ENCODE measurements at places on chromosomes 7 and 10. TPM values are rescaled to one million over a fixed set of nuclear protein-coding genes. Genes with fewer than 3 reads are reported as not detected.

GRCh38 chr10:7121154-7121797 lies 289.6 kb downstream of the SFMBT2 start:
- DNase-seq: peak; percentile 61

GRCh38 chr10:128854204-128854603 lies 612.8 kb upstream of the MGMT start:
- DNase-seq: no peak

The GDF10 gene
- not detected for total RNA-seq

The CCDC172 gene
- not detected for total RNA-seq

DNA sequence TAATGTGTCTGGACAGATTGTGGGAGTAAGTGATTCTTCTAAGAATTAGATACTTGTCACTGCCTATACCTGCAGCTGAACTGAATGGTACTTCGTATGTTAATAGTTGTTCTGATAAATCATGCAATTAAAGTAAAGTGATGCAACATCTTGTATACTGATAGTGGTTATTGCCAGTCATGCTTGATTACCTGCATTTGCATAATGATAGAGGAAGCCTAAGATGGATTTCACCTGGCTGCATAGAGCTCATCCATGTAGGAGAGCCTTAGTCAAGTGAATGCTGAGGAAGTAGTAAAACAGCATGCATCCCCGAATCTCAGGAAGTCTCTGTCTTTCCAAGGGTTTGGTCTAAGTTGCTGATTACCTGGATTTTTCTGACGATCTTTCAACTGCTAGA lies 64.2 kb upstream of the CAPZA2 start:
- DNase-seq: no peak

The CDC14C gene
- total RNA-seq: not detected

- DNase-seq: peak; percentile 24
These were observed 104.6 kb upstream of the DNAJB12 start for GRCh38 chr10:72459301-72459700.

- DNase-seq: peak; percentile 44
These were observed 46.3 kb downstream of the SYPL1 start for GRCh38 chr7:106065575-106066500.

DNA sequence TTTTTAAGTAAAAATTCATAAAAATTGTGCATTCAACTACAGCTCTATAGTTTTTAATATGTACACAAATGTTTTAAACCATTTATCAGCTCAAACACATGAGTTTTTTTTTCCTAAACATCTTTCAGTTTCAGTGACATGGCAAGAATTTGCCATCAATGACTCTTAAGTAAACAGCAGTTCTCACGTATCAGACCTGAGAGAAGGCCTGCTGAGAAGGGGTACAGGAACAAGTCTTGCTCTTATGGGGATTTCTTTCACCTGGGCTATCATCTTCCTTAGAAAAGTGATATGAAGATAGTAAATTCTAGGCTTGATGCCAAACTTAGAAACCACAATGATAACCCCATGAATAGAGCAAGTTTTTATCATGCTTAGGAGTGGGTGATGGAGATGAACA lies 467.8 kb downstream of the ARL4A start:
- DNase-seq: no peak

The EFCAB10 gene
- total RNA-seq: not detected

GRCh38 chr7:73811760-73812168 lies 19.0 kb upstream of the CLDN4 start:
- peak; percentile 77 for DNase-seq

GRCh38 chr7:159114981-159115380 lies 29.7 kb downstream of the VIPR2 start:
- no peak for DNase-seq

The OPTN gene
- 123 TPM for total RNA-seq

DNA sequence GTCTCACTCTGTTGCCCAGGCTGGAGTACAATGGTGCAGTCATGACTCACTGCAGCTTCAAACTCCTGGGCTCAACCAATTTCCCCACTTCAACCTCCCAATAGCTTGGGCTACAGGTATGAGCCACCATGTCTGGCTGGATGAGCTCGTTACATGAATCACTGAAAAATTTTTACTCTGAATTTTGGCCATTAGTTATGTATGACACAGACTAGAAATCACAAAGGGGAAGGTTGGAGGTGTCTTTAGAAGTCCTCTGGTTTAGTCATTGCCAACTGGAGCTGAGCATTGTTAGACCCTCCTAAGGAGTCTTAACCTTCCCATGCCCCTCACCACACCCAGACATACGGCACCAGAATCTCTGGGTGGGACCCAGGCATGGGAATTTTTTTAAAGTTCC lies 34.7 kb downstream of the SVIL start:
- DNase-seq: no peak

- DNase-seq: no peak
These were observed 137.5 kb downstream of the ST7 start for GRCh38 chr7:117090791-117091190.

The TYW1 gene
- total RNA-seq: 20.3 TPM

The WIPF3 gene
- 0.17 TPM for total RNA-seq

The OPN4 gene
- total RNA-seq: not detected

DNA sequence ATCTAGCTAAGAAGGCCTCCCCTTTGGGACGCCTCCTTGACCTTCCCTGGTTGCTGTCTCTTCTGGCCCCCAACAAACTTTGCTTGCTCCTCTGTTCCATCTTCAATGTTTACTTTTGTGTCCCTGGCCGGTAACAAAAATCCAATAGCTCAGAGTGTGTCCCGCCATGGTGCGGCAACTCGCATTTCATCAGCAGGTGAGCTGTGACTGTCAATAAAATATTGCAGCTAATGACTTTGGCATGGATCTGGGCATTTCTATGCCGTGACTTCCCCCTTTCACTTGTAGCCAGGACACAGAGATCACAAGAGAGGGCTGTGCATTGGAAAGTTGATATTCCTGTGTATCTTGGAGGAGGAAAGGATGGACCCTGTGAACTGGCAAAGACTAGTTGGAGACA lies 317.6 kb downstream of the RPS24 start:
- no peak for DNase-seq

DNA sequence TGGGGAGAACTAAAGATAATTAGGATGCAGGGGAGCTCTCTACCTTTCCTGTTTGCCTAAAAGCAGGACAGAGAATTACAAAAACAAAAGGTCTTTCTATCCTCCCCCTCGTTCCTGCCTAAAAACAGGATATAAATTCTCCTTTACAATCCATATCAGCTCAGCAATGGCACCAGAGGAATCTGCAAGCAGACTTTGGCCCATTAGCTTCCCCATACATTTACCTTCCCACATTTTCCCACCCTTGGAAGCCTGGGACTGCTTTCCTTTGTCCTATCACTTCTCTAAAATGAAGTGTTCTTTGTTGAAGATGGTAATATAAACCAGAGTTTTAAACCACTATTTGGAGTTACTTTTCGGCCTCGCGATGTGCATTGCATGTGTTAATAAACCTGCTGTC lies 15.5 kb downstream of the SHTN1 start:
- peak; percentile 2 for DNase-seq

DNA sequence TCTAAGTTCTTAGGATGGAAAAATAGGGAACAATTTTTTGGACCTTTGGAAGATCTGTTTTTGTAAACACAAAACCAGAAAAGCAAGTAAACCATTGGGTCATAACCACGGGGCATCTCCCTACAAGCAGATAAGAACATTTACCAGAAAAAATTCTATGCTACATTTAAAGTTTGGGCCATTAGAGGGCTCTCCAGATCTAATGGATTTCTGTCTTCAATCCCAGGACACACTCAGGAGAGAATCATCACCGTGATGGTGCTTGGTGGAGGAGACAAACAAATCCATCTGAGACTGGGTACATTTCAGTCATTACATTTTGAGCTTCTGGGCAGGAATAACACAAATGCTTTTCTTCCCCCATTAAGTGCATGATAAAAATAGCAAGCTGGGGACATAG lies 178.4 kb upstream of the TARP start:
- peak; percentile 18 for DNase-seq

DNA sequence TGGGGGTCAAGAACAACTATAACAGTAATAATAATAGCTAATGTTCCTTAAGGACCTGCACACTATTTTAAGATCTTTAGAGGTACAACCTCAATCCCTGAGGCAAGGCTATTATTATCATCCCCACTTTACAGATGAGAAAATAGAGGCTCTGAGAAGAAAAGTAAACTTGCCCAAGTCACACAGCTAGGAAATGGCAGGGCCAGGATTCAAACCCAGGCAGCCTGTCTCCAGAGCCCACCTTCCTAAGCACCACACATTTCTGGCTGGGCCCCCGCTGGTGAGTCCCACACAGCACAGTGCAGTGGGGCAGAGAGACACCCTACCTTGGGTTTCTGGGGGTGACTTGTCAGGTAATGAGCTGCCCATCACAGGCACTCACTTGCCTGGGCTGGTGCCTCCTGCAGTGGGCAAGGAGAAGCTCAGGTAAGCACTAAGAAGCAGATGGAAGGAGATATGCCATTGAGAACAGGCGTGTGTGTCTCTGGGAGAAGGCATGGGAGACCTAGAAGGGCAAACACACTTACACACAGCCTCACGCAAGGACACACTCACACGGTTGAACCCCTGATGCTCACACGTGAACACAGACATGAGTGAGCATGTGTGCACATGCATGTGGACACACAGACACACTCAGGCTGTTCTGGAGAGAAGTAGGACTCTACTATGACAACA lies 104.4 kb upstream of the ZMIZ1 start:
- DNase-seq: no peak

DNA sequence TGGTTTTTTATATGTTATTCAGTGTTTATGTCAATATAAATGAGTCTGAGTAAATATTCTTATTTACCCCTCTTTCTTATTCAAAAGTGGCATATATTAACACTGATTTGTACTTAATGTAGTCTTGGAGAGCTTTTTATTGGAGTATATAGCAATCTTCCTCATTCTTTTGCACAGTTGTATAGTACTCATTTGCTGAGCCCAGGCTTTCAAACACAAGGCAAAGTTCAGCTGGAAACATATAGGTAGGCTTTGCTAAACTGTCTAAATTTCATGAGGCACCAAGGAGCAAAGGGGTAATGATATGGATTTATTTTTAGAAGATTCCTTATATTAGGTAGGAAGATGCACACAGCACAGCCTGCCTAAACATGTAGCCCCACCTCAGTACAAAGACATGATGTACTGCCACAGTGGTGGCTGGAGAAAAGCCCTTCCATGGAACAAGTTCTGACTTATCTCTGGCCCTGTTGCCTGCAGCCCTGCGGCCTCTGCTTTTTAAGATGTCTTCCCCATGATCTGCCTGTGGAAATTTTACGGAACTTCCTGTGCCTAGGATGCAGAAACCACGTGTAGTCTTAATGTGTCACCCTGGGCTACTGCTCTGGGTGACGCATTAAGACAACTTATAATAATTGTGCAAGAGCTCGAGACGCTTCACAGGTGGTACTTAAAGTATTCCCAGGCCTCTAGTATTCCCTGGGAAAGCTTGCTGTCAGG lies 9.6 kb upstream of the PDCD4 start:
- no peak for DNase-seq

GRCh38 chr10:123394382-123394781 lies 240.2 kb downstream of the BUB3 start:
- no peak for DNase-seq

GRCh38 chr7:116252249-116252648 lies 41.9 kb downstream of the TES start:
- DNase-seq: no peak
